ENCODE measurements at places on chromosomes 6 and 20.

DNA sequence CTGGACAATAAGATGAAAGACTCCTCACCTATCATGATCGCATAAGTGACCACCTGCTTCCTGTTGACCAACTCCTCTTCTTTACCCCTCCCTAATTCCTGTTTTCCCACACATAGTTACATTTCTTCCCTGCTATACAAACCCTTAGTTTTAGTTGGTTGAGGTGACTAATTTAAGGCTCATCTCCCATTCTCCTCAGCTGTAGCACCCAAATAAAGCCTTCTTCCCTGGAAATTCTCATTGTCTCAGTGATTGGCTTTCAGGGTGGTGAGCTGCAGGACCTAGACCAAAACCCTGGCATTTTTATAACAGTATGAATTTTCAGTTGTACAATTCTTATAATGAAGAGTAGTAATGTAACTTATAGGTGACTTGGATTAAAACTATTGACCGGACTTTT is 2.1 kb downstream of the FKBP1C start:
- DNase-seq = no peak

- DNase-seq = no peak
These were observed 13.3 kb downstream of the ELOVL5 start for GRCh38 chr6:53335224-53335994.

DNA sequence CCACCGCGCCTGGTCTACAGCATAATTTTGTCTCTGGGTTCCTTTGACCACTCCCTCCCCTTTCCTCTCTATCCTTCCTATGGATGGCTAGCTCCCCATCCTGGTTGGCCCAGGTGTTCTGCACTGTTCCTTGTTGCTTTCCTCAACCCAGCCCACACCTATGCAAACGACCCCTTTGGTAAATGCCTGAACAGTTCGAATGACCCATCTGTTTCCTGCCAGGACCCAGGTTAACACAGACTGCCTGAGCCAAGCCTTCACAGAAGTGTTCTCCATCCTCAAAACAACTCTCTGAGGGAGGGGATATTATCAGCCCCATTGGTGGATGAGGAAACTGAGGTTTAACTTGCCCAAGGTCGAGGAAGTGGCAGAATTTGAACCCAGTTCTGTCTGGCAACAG is 44.8 kb upstream of the CCDC167 start:
- no peak for DNase-seq

- DNase-seq = no peak
These were observed 39.1 kb downstream of the ILRUN start for GRCh38 chr6:34657307-34657978.

DNA sequence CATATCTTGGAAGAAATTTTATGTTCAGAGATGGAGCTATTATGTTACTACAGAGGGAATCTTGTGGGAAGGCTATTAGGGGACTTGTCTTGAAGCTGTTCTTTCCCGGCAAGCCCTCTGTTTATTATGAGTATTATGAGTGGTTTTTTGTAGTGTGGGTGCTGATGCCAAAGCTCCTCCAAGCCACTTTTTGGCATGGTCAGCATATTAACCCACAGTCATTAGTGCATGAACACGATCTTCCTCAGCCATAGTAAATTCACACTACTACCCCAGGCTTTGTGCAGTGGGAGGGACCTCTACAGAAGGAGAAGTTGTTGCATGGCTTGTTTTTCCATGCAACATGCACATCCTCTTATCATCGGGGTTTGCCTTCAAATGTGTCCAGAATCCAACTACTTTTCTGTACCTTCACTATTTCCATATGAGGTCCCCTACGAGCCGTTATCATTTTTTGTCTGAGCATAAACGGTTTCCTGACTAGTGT is 6.5 kb upstream of the BMP6 start:
- DNase-seq = no peak
